ENCODE measurements at places on chromosomes 11 and 22. TPM values are rescaled to one million over a fixed set of nuclear protein-coding genes. Genes with fewer than 3 reads are reported as not detected.

The CDCA5 gene
- 0.98 TPM for total RNA-seq

DNA sequence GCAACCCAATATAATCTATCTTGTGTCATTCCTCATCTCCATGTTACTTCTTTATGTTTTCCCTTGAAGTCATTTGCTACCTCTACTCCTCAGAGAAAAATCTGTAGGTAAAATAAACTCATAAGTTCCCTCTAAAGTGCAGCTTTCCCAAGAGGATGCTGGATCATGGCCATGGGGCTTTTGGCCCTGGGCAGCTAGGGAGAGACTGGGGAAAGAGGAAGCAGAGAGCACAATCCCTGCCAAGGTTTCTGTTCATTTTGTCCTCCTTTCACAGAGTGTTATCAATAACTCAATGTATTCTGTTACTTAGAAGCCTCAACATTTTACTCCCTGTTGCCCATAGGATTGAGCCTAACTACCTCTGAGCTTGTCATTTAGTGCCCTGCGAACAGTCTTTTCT, 9.0 kb downstream of the RNF121 start:
- no peak for DNase-seq

DNA sequence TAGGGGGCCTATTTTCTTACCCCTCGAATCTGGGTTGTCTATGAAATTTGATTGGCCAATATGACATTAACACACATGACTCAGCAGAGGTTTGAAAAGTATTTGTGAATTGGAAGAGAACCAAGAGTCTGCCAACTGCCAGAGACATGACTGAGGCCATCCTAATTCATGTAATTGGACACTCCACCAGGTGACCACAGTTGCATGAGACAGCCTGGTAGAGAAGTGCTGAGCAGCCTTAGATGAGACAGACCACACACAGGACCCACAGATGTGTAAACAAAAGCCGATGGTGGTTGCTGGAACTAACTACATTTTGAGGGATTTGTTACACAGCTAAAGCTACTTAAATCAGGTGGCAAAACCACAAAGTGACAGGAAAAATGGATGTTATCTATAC, 855 bp upstream of the MS4A5 start:
- DNase-seq, result no peak

The MMP11 gene
- total RNA-seq, result 6.2 TPM

DNA sequence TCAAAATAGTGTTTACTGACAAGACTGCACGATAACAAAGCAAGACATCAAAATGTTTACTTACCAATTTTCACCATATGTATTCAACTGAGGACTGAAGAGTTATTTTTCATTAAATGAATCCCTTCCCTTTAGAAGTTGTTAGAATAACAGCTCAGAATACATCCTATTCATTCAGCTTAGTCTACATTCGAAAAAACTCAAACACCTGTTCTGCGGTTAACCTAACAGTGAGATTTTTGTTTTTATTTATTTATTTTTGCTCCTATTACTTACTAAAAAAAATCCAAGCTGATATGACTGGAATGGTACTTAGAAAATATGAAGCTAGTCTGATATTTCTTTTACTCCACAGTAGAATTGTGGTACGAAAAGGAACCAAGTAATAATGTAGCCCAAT, 10.0 kb downstream of the KCNA4 start:
- DNase-seq, result no peak

DNA sequence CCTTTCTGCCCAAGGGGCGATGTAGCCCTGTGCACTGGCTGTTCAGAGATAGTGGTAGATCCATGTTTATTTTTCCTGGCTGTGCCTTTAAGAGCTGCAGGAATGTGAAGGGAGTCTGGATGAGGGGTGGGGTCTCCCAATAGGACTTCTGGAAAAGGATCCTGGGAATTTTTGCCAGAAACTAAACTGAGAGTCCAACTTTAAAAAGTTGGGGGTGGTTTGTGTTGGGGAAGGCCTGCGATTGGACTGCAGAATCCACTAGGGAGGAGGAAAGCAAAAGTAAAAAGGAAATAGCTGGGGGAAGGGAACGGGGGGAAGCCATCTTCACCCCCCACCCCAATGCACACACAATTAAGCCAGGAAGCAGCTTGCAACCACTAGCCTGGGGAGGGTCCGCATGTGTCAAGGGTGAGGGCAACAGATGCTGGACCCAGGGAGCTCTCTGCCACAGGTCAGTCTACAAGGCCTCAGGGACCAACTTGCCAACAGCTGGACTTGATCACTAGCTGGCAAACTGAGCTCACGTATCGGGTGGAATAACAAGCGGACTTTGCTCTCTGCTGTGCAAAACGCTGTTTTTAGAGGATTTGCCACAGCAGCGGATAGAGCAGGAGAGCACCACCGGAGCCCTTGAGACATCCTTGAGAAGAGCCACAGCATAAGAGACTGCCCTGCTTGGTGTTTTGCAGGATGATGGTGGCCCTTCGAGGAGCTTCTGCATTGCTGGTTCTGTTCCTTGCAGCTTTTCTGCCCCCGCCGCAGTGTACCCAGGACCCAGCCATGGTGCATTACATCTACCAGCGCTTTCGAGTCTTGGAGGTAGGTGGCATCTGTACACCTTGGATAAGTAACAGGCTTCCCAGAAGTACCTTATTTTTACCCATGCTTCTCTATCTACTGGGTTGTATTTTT, at the start of gene OLFML1:
OLFML1 (plus strand) TSS at position 321 of the 912 bp plus-strand sequence; CDS start at position 691, 370 bp downstream.
- no peak for DNase-seq

DNA sequence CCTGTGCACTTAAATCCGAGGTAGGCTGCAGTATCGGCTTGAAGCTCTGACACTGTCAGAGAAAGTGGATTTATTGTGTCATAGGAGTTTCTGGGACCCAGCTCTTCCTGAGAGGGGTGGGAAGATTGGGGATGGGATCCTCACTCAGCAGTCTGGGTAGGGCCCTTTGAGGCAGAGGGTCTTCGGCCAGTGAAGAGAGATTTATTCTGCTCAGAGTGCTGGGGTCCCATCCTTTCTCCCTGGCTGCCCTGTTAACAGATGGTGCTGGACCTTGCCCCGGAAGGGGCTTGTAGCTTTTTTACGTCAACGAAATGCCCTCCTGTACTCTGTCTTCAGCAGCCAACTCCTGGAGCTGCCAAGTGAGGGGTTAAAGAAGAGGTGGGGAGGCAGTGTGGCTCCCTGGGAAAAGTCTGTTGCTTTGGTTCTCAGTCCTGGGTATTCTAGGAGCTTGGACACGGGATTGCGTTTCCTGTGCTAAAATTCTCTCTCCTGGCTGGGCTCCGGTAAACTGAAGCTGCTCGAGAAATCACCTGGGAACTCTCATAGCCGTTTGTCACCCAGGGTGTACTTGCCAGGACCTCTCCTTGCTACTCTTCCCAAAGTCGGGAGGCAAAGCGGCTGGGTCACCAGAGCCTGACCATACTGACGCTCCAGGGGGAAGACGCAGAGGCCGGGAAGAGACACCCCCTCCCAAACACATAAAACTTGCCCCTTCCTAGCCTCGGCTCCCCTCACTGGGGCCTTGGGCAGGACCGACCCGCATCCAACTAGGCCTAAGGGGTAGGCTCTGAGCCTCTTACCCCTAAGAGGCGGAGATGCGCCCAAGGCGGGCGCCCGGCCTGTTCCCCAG, 806 bp upstream of the SMDT1 start:
- DNase-seq, result no peak

GRCh38 chr11:58617976-58618557, 4.4 kb upstream of the CNTF start:
- DNase-seq, result no peak

The SLC22A6 gene
- not detected for total RNA-seq

DNA sequence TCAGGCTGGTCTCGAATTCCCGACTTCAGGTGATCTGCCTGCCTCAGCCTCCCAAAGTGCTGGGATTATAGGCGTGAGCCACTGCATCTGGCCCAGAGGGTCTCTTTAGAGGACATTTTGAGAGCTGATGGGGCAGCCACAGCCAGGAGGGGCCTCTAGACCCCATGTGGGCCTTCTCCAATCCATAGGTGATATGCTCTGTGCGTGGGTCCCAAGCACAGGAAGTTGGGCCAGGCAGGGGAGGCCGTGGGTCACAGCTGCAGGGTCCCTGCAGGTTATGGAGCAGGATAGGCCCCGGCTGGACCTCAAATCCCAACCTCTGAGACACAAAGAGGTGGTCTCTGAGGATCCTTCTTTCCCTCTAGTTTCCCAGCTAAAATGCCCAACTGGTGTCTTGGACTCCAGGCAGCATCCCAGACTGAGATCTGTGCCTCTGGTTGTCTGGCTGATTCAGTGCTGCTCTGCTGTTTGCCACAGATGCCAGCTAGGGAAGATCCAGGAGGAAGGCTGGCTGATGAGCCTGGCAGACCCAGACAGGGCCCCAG, 1.5 kb downstream of the LRRC75B start:
- no peak for DNase-seq

- DNase-seq, result no peak
Measured at GRCh38 chr11:30488304-30488998, 97.7 kb downstream of the MPPED2 start.

The FOLR2 gene
- total RNA-seq, result 143 TPM

DNA sequence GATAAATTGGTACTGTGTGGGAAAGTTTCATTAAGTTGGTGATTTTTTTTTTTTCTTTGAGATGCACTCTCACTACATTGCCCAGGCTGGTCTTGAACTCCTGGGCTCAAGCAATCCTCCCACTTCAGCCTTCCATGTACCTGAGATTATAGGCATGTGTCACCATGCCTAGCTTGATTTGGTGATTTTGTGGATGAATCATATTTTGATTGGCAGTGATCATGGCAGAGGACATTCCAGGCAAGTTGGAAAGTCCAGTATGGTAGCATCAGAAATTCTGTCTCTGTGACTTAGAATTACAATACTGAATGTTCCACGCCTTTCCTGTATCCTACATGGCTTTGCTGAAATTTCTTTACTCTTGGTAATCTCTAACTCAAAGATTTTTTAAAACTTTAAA, 49.4 kb downstream of the HORMAD2 start:
- DNase-seq, result no peak

- no peak for DNase-seq
Measured at GRCh38 chr22:47854680-47855079, 1092.2 kb downstream of the TBC1D22A start.

DNA sequence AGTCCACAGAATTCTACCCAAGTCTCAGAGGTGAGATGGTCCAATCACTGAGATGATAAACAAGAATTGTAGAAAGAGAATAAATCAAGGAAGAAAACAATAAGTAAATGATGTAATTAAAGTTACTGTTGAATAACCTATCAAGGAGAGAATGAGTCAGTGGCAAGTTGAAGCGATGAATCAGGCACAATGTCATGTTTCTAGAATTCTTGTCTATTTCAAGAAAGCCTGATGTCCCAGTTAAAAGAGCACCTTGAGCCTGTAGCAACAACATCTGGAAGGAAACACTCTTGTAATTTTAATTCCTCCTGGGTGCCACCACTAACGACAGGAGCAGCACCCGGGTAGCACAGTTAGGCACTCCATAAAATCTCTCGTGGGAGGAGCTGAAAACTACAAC, 67.9 kb upstream of the SLC35C1 start:
- no peak for DNase-seq

The ANO3 gene
- total RNA-seq, result 0.29 TPM

- DNase-seq, result no peak
Measured at GRCh38 chr11:68643585-68643984, 40.8 kb upstream of the GAL start.

The POLD4 gene
- 48.7 TPM for total RNA-seq

The GUCY1A2 gene
- 4.9 TPM for total RNA-seq

The RPUSD4 gene
- total RNA-seq, result 27.5 TPM

DNA sequence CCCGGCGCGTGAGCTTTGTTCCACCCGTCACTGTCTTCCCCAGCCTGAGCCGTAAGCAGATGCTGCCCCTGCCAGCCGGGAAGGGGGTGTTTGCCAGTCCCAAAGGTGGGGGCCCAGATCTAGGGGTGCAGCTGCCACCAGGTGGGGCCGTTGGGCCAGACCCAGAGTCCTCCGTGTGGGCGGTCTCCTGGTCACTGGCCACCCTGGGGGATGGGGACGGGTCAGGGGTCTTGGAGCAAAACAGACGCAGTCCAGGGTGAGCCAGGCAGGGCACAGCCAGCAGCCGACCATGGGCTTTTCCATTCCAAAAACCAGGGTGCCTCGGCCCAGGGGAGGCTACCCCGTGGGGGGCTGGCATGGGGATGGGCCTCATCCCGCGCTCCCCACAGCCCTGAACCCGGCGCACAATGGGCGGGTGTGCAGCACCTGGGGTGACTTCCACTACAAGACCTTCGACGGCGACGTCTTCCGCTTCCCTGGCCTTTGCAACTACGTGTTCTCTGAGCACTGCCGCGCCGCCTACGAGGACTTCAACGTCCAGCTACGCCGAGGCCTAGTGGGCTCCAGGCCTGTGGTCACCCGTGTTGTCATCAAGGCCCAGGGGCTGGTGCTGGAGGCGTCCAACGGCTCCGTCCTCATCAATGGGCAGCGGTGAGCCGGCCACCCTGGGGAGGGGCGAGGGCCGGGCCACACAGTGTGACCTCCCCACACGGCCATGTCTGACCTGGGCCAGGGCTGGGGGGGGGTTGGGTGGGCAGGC, 3.5 kb downstream of the MUC5B start:
- DNase-seq, result peak; percentile 50

DNA sequence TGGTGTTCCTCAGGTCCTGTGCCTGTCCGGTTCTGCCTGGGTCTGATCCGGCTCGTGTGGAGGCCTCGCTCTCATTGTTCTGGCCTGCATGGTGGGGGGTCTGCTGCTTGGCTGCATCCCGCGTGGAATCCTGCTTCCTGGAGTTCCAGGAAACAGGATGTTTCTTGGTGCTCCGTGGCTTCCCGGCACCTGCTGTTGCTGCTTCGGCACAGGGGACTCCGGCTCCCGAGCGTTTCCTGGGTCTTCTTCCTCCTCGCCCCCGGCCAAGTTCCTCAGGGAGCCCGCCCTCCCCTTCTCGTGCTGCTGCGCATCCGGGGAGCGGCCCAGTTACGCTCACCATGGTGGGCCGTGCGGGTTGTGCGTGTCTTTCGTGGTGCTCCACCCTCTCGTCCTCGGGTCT, 29.9 kb downstream of the GLB1L2 start:
- no peak for DNase-seq

The ARVCF gene
- total RNA-seq, result 51.2 TPM

DNA sequence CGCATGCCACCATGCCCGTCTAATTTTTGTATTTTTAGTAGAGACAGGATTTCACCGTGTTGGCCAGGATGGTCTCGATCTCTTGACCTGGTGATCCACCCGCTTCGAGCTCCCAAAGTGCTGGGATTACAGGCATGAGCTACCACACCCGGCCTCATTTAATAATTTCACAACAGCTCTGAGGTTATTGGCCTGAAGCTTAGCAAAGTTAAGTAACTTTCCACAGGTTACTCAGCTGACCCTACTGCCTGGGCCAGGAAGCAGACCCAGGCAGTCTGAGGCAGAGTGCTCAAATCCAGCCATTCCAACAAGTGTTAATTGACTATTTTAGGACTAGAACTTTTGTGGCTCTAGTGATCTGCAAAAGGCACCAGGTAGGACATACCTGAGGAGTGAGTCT, 52.2 kb upstream of the L3MBTL2 start:
- no peak for DNase-seq

DNA sequence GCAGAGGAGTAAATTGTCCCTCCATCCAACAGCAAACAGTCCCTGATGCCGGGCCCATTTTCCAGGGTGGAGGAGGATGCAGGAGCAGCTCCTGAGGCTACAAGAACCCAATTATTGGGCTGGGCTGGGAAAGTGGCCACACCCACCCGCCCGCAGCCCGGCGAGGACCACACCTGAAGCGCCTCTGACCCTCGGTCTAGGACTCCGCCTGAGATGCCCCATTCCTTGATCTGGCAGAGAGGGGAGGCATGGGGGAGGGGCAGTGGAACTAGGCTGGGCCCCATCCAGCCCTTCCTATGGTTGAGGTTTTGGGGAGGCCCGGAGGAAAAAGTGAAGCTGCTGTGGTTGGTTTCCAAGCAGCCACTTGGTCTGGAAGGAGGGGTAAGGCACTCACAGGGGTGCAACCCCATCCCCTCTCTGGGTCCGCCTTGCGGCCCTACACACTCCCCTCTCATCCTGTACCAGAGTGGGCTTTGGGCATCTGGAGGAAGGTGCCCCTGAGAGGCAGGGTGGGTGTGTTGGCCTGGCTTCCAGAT, 2.4 kb upstream of the LGALS1 start:
- no peak for DNase-seq
